ENCODE measurements at places on chromosomes 16 and 17.
A peak's percentile ranks its signal among the peaks of the same experiment; 100 is the strongest.

DNA sequence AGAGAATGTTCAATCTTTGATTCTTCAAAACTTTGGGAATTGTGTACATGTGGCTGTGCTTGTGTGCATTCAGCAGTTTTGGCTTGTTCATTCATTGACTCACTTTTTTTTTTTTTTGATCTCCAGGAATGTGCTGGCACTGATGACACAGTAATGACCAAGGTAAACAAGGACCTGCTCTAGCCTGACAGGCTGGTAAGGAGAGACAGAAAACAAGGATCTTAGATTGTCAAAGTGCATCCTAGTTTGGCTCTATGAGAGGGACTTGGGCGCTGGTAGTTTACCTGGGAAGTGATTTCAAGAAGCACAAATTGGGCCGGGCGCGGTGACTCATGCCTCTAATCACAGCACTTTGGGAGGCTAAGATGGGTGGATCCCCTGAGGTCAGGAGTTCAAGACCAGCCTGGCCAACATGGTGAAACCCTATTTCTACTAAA lies 233.1 kb upstream of the WSCD1 start:
- DNase-seq: no peak

- DNase-seq: no peak
Observed at GRCh38 chr17:8002721-8003593, 542 bp downstream of the GUCY2D start.

DNA sequence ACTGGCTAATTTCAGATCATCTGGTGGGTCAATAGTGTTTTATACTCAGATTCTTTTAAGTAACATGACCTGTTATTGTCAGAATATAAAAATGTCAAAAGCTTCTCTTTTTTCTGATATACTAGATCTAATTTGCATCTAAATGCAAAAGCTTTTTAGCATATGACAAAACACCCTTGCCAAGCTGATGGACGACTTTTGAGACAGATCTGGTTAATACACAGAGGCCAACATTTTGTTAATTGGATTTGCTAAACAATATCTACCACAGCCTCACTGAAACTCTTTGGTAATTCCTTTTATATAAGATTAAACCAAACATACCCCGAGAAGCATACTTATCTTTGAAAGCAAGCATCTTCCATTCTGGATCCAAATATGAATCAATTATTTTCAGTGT lies 10.3 kb upstream of the NOL11 start:
- DNase-seq: no peak

DNA sequence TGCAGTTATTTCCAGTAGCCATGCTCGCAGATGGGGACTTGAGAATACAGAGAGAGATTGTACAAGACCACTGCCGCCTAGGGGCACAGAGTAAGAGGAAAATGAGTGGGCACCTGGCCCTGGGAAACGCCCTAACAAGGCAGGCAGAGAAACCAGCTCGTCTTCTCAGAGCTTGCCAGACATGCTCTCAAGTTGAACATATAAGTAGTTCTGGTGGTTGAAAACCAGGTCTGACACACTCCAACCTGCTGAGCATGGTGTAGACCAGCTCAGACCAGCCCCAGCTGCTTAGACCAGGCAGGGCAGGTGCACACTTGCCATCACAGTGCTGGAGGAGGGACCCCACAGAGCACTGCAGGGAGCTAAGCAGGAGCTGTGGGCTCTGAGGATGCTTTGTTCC lies 250.5 kb downstream of the CPPED1 start:
- no peak for DNase-seq

DNA sequence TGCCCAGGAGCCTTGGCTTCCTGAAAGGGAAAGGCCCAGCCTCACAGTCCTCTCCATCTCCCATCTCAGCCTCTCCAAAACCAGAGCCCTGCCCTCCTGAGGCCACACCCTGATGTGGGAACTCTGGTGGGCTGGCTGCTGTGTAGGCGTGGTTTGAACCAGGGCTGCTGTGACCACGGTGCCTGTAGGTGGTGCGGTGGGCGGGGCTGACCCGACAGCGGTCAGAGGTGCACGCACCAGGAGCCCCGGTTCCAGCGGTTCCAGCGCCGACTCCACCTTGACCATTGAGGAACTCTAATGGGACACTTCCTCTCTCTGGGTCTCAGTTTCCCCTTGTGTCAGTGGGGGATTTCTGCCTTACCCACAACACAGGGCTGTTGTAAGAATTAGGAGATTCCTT lies 2.4 kb downstream of the RAP1GAP2 start:
- peak; percentile 80 for DNase-seq

- DNase-seq: no peak
Observed at GRCh38 chr16:88938777-88939244, 38.2 kb downstream of the CBFA2T3 start.

DNA sequence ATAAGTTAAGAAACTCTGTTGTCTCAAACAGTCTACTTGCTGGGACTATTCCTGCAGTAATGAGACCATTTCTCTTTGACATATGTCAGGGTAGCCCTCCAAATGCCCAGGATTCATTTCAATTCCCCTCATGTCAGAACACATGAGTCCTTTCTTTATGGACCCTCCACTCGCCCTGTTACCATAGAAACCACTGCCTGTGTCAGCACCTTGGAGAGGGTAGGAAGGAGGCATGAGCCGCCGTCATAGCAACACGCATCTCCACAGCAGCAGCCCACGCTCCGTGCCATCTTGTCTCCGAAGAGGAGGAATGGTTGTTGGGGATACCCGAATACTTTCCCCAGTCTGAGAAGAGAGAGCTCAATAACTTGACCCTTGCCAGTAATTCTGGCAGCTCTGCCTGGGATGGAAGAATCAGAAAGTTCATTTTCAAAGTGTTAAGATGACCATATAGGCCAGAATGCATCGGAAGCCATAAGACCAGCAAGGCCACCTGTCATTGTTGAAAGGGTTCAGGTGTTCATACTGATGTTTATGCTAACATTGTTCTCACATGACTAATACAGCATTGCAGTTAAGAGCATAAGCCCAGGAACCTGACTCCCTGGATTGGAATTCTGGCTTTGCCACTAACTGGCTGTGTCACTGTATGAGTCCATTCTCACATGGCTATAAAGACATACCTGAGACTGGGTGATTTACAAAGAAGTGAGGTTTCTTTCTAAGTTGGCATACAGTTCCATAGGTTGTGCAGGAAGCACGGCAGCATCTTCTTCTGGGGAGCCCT lies 141.3 kb downstream of the ABCC12 start:
- peak; percentile 30 for DNase-seq

- no peak for DNase-seq
Observed at GRCh38 chr17:30086896-30087295, 29.7 kb upstream of the NSRP1 start.

DNA sequence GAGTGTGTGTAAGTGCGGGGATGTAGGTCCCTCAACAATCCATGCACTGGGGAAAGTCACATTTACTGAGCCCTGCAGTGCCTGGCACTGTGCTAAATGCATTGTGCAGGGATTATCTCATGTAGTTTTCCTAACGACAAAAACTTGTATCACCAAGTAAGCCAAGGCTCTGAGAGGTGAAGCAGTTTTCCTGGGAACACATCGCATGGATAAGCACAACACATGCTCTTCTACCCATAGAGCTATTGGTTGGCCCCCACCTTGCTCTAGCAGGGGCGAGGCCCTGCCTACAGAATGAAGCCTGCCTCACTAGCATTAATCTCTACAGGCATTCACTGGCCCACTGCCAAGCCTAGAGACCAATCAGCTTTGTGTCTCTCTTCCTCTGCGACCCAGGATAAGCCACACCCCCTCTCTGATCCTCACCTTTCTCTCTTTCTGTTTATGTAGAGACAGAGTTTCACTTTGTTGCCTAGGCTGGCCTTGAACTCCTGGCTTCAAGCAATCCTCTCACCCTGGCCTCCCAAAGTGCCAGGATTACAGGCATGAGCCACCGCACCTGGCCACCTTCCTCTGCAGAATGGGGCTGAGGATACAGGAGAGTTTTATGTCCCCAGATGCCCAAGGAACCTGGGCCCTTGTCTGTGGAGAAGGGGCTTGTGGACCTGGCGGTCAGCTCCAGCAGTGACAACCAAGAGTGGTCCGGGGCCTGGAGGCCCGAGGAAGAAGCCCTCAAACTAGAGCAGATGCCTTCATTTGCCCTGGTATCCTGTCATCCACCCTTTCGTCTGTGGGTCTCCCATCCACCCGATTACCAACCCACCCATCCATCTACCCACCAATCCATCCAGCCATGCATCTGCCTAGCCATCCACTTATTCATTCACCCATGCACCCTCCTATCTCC lies 12.8 kb downstream of the CDH16 start:
- no peak for DNase-seq

- no peak for DNase-seq
Observed at GRCh38 chr17:45649796-45650195, 134.3 kb upstream of the CRHR1 start.

- DNase-seq: peak; percentile 94
Observed at GRCh38 chr17:7589204-7589868, 558 bp downstream of the SOX15 start.

DNA sequence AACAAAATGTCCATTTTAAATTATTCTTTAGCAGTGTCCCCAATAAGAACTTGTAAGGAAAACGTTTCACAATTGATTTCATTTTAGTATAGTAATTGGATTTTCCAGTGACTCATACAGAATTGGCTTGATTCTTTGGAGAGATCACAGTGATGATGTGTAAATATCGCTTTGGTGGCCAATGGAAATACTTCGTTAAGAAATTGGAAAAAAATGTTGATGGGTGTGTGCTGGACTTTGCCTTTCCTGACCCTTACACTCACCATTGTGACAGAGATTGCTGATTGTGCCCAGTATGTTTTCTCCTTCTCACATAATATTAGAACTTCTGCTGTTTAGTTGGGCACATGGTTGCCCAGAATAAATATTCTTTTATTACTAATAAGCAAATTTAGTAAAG lies 7.4 kb upstream of the EFCAB13 start:
- DNase-seq: no peak
